Activated CD4-positive, CD25-positive, alpha-beta regulatory T cell treated with anti-CD3 and anti-CD28 coated beads, Interleukin-2, amount 50 U/mL, for 72 hours (primary cell): ENCODE measurements at places on chromosomes 3 and 15.

DNA sequence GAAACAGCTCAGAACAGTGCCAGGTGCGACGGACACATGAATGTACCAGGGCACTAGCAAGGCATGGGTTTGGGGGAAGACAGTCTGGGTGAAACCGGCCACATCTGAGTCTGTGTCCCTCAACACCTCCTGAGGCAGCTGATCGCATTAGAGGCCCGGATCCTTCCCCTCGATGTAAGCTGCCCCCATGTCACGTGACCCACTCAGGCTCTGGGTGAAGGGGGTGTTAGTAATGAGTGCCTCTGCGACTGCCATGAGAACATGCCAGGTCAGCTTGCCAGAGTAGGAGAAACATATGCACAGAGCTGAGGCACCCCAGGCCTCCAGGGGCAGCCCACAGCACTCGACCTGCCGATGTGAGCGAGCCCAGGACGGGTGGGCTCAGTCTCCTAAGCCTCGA is 29.7 kb downstream of the PRR23E start:
- DNase-seq, result no peak

DNA sequence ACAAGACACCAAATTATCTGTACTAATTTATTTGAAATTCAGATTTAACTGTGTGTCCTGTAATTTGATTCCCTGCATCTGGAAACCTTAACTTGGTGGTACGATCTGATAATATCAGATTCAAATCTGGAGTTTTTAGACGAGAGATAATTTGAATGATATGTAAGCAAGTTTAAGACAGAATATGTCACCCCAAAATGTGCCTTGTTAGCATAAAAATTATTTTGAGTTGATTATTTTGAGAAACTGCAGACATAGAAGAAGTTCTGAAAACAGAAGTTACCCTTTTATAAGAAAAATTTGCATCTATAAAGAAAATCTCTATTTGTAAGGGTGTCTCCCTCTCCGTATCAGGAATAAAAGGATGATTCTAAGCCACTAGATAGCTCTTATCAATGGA is 1202.8 kb downstream of the ROBO2 start:
- DNase-seq, result no peak

DNA sequence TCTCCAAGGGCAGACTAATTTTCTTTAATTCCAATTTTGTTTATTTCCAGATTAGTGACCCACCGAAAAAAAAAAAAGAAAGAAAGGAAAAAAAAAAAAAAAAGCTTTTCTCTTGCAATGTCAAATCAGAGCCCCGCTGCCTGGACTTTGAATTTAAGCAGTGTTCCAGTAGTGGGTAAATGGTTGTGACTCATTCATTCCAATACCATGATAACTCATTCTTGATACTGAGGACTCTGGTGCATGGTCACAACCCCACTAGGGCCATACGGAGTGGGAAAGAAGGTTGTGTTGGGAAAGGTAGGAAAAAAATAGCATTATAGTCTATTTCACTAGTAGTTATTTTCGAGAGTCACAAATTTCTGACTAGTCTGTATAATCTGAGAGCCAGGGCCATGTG is 59.1 kb upstream of the COL8A1 start:
- no peak for DNase-seq

DNA sequence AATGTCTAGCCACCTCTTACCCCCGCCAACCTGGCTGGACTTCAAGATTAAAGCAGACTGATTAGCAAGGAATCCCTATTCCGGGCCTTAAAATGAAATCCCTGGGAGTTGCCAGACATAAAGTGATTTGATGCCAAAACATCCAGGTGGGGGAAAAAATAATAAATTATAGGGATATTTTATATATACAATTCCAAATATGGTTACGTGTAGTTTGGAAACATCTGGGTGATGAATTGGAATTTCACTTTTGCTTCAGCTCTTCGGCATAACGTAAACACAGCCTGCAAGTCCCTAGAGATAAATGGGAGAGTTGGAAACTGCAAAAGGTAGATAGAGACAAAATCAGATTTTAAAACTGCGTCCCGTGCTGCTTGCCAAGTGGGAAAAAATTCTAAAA is 545.5 kb upstream of the MDFIC2 start:
- DNase-seq, result no peak

DNA sequence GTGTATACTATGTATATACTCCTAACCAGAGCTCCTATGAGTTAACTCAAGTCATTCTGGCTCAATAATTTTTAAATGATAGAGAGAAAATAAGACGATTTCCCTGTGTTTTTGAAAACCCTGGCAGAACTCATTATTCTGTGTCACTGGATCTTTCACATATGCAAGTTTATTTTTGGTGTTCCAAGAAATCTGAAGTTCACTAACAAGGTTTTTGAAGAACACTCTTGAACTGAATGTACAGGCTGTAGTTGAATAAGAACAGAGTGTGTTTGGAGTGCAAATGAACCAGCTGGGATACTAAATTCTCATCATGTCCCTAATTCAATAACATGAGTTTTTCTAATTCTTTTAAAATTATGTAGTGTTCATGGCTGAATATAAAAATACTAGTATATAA is 466.9 kb upstream of the SUCLG2 start:
- no peak for DNase-seq

- DNase-seq, result no peak
These were observed 37.0 kb upstream of the CDCP1 start for GRCh38 chr3:45182915-45183871.

- DNase-seq, result no peak
These were observed 53.6 kb upstream of the DCLK3 start for GRCh38 chr3:36817806-36818533.

DNA sequence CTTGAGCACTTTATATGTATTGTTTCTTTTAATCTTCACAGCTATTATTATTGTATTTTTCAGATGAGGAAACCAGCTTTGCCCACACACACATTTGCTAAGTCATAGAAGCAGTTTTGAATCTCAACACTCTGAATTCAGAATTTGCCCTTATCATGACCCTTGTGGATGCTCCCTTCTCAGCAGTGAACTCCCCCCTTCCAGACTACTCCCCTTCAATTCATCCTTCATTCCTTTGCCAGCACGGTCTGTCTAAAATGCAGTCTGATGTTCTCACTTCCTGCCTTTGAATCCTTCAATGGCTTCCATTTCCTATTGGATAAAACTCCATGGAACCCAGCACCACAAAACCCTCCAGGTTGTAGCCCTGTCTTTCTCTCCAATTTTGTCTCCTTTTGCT is 52.5 kb upstream of the TSC22D2 start:
- DNase-seq, result no peak

- DNase-seq, result no peak
These were observed 160.0 kb downstream of the IL5RA start for GRCh38 chr3:2950159-2950558.

DNA sequence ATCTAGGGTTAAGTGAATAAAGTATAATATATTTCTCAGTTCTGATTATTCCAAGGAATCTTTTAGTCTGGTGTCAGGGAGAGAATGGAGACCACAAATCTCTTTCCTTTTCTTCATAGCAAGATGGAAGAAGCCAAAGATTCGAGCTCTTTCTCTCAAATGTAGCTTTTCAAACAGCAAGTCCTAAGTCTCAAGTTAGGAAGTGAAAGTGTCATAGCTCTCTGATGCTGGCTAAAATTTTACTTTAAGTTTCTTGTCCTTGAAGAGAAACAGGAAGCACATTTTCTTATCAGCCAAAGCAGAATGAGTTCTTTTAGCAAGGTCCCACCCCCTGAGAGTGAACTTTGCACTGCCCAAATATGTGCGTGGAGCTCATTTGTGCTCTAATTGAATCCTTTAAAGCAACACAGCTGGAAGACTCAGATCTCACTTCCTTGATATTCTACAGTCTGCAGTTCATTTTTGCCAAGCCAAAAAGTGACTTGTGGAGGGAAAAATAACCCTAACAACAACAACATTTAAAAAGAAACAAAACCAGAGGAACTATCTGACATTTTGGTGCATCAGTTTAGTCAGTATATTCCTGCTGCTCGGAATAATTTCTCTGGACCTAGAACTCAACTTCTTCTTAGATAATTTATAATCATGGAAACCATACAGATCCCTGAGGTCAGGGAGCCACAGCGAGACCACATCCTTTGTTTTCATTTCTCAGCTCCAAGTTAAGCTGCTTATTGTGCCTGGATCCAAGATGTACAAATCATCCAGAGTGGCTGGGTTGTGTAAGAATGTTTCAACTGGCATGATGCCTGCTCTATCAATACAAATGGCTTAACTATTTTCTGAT is 238.7 kb upstream of the P2RY1 start:
- DNase-seq, result no peak

DNA sequence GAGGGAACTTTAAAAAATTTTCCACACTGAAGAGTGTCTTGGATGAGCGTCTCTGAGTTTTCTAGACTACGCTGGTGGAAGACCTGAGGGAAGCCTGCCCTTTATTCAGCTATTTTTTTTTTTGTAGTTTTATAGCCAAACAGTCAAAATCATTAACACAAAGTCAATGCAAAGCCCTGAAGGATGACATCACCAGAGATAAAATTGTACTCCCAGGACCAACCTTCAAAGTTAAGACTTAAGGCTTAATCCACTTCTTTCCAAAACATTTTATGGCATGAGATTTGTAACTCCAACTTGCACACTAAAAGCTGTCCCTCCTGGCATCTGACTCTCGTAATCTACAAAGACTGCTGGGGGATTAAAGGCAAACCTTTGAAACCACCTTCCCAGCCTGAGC is 263.4 kb upstream of the LYSMD4 start:
- no peak for DNase-seq

GRCh38 chr3:79521221-79521848 is 246.5 kb downstream of the ROBO1 start:
- DNase-seq, result no peak

DNA sequence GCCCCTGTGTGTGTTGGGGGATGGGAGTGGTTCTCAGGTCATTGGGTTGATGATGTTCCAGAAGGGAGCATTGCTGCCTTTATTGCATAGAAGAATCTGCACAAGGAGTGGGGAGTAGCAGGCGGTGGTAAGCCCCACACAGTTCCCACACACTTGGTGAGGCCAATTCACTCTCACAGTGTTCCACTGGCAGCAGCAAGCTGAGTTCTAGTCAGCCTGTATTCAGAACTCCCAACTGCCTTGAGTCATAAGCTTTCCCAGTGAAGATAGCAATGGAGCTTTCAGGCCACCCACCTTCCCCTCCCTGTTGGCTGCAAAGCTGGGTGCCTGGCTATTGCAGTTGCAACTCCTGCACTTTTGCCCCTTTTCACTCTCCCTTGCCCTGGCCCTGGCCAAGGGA is 181.1 kb upstream of the RBMS3 start:
- no peak for DNase-seq

DNA sequence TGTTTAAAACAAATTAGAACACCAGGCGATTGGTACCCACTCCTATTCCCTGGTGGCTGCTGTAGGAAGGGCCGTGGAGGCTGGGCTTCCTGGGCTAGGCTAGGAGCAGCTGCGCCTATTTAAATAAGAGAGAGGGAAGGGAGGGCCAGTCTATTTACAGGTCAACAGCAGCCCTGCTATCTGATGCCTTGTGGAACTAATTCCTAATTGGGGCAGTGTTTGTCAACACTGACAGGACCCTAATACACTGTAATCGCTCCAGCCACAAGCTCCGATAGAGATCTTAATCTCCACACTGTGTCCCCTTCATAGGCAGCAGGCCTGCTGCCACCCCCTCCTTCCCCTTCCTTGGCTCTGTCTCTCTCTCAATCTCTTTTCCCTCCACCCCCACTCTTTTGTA is 116.9 kb upstream of the SOX14 start:
- DNase-seq, result no peak

- no peak for DNase-seq
These were observed 8.3 kb downstream of the SETD5 start for GRCh38 chr3:9405756-9406155.

- DNase-seq, result no peak
These were observed 197.7 kb downstream of the LPP start for GRCh38 chr3:188351648-188352047.

DNA sequence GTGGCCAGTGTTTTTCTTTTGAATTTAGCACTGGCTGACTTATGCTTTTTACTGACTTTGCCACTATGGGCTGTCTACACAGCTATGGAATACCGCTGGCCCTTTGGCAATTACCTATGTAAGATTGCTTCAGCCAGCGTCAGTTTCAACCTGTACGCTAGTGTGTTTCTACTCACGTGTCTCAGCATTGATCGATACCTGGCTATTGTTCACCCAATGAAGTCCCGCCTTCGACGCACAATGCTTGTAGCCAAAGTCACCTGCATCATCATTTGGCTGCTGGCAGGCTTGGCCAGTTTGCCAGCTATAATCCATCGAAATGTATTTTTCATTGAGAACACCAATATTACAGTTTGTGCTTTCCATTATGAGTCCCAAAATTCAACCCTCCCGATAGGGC is 43.5 kb downstream of the AGTR1 start:
- DNase-seq, result no peak

DNA sequence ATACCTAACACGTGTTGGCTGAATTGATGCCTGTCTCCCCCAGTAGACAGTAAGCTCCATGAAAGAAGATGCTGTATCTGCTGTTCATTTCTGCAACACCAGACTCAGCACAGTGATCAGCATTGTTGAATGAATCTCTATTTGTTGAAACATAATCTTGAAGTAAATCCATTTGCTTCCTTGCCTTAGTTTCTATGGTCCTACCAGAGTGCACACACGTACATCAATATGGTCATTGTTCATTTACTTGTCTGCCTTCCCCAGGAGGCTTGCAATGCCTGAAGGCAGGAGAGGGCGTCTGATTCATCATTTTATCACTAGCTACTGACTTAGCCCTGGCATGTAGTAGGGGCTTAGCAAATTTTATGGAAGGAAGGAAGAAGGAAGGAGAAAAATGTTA is 19.2 kb downstream of the RBP2 start:
- DNase-seq, result no peak

DNA sequence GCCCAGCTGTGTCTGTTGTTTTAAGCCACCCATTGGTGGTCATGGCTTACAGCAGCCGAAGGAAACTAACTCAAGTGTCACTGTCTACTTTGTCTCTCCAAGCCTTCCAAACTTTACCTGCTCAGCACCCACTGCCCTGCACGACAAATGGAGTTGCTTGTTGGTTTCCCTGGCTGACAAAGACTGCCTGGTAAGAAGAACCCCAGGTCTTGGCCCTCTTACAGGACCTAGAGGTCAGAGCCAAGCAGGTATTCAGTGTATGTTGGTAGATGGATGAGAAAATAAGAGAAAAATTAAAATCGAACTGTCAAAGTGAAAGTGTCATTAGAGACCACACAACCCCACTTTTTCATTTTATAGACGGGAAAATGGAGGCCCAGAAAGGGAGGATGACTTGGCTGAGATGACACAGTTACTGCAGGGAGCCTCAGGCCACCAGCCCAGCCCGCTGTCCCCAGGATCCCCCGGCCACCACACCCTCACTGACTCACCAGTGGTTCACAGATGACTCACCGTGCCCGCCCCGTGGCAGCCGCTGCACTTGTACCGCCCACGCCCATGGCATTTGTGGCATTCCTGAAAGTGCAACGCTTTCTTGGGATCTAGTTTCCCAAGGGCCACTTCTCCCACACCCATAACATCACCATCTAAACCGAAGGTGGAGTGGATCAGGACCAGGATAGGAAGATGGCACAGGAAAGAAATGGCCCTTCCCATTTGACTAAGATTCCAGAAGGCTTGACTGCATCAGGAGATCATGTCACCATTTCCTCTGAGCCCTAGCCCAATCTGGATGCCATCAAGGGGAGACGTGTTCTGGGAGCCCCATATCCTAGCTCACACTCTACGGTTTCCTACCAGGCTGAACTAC is 15.2 kb downstream of the SSUH2 start:
- no peak for DNase-seq
